ENCODE measurements at places on chromosomes 11 and 22.

GRCh38 chr11:57675176-57675941 lies 7.4 kb downstream of the ZDHHC5 start:
- DNase-seq, result no peak

DNA sequence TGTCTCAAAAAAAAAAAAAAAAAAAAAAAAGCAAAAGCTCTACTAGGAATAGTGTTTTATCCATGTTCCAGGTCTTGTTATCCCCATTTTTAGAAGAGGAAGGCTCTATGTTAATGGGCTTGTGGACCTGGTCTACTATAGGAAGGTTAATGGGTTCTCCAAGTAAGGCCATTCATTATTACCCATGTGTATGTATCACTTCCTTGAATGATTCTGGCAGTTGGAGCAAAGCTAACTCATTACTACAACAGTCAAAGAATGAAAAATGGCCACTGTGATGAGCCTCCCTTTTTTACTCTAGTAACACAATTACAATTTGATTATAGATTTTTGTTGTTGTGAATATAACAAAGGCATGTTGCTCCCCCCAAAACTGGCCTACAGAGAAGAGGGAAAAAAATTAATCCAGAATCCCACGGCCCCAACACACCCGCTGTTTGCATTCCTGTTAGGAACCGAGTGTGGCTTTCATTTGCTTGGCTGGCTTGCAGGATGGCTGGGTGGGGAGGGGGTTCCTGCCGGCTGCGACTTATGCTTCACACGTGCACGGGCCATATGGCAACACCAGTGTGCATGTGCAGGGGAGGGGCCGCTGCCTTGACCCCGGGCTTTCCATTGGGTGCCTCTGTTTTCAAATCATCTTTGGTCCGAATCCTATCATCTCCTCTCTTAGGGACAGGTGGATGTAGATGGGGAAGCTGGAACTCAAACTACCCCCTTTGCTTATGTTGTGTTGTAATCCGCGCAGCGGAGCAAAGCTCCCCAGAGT lies 148.8 kb downstream of the HIPK3 start:
- DNase-seq, result no peak

DNA sequence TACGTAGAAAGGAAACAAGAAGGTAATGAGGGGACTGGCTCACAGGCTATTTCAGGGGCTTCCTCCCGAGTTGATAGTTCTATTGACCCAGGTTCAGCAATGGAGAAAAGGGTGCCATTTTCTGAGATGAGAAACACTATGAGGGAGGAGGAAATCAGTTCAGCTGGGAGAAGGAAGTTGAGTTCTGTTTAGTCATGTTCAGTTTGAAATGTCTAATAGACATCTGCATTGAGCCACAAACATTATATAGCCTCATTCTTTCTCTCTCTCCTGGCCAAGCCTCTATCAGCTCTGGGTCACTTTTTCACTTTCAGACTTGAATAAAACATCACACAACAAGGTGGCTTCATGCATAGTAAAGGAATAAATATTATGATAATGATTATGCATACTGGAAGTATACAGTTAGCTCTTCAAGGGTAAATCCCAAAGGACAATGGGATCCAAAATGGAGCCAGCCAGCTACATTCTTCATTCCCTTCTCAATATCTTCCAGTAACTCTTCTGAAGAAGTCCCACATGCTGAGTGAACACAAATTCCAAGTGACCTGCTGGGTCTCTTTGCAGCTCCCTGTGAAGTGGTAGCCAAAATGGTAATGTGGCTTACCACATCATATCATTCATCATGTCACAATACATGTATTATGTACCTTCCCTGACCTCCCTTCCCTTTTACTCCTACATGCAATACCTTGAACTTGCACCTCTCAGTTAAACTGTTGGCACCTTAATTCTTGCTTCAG lies 80.9 kb upstream of the CD44 start:
- DNase-seq, result no peak

- no peak for DNase-seq
Observed at GRCh38 chr11:73975479-73975757, 7.2 kb downstream of the UCP2 start.

DNA sequence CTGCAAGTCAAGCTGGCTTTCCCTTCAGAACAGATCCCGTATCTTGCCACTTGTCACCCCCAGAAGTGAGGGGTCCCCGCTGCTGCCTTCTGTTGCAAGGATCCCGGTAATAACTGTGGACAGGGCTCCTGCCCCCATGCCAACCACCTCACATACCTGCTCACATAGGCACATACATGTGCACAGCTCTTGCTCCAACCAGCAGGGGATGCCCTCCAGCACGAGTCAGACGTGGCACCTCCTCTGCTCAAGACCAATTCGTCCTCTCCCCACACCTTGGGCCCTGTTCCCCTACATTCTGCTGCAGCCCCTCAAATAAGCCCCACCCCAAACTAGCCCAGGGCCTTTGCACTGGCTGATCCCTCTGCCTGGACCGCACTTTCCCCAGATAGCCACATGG lies 163.3 kb downstream of the CRYBB2 start:
- DNase-seq, result peak; percentile 8

DNA sequence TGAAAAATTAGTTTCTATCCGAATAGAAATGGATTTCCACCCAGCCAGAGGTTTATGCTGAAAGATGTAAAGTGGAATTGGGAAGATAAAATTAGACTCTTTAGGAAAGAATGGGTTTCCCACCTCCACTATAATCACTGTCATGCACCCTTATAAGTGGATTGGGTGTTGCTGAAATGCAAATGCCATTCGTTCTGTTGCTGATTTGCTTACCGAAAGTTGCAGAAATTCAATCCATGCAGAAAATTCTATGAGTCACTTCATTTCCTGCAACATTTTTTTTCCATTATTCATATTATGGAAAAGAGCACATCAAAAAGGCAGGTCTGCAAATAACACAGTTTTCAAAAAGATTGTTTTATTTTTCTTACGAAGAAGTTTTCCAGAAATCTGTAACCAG lies 65.6 kb downstream of the LDLRAD3 start:
- DNase-seq, result peak; percentile 70

DNA sequence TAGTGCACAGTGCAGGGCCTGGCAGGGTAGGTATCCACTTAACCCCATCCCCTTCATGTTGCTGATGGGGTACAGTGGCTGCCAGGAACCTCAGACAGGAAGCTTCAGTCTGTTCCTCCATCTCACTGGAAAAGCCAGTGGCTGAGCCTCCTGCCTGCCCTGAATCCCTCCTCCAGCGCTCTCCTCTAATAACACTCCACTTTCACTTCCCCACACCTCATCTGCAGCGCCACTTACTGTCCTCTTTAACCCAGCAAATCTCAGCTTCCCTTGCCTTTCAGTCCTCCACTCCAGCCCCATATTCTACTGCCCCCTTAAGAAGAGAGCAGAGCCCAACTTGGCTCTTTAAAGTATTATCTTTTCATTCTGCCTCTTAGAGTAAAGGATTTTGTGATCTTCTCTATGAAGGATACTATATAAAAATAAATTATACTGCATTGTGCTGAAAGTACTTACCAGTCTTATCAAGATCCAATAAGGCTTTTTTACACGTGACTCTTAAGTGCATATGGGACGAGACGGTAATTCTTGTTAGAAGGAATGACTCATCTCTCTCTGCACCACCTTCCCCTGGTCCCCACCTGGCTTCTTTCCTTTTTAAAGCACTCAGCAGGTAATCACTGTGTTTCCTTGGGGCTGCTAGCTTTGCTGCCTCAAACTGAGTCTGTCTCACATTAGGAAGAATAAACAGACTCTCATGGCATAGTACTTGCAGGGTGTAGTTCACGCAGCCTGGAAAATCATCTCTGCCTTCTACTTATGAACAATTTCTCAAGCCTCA lies 238.0 kb upstream of the NARS2 start:
- DNase-seq, result peak; percentile 35

GRCh38 chr11:75722669-75723042 lies 5.0 kb downstream of the MOGAT2 start:
- no peak for DNase-seq

- peak; percentile 49 for DNase-seq
Observed at GRCh38 chr11:59668188-59668949, 468 bp downstream of the PATL1 start.

DNA sequence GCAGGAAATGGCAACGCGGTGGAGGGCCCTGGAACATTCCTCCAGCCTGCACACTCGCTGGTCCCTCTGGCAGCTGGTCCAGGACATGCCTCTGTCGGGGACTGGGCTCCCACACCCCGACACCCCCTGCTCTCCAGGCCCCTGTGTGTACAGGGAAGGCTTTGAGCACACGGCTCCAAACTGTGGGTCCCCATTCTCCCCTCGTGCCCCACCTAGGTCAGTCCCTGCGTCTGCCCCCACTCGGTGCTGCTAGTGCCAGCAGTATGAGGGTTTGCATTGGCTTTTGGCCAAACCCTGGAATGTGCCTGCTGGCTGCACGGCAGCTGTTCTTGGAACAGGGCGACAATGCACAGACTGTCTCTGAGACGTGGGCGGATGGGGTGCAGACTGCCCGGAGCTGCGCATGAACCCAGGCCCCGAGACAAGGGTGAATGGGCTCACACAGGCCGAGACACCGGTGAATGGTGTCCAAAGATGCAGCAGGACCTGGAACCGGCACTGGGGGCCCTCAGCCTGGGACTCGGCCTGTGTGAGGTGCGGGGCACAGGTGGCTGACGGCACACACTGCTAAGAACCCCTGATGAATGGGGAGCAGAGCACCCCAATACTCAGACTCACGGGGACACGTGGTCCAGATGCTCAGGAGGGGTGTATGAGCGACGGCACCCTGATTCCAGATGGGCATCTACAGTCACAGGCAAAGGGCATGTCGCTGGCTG lies 7.5 kb upstream of the SYT8 start:
- peak; percentile 95 for DNase-seq
